ENCODE measurements at places on chromosomes 3 and 15.

GRCh38 chr15:52078876-52079700 lies 33.5 kb downstream of the BCL2L10 start:
- DNase-seq: peak; percentile 82

GRCh38 chr3:119207512-119207875 lies 33.2 kb downstream of the B4GALT4 start:
- DNase-seq: no peak

- DNase-seq: no peak
Observed at GRCh38 chr15:74422265-74422651, 11.5 kb downstream of the SEMA7A start.

DNA sequence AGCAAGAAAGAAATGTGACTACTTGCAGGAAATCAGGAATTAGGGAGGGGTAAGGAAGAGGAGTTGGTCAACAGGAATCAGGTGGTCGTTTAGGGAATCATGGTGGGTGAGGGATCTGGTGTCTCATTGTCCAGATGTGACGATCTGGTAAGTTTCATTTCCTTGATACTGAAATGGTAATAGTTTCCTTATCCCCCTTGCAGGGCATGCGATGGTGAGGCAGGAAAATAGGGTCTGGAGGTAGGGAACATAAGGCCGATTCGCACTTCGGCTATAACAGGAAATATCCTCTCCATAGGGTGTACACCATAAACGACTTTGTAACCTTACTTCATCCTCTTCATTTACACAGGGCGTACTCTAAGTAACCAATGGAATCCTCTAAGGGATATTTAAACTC lies 574 bp upstream of the LRRC34 start:
- no peak for DNase-seq

- no peak for DNase-seq
Observed at GRCh38 chr3:57559526-57559925, 3.5 kb downstream of the PDE12 start.

DNA sequence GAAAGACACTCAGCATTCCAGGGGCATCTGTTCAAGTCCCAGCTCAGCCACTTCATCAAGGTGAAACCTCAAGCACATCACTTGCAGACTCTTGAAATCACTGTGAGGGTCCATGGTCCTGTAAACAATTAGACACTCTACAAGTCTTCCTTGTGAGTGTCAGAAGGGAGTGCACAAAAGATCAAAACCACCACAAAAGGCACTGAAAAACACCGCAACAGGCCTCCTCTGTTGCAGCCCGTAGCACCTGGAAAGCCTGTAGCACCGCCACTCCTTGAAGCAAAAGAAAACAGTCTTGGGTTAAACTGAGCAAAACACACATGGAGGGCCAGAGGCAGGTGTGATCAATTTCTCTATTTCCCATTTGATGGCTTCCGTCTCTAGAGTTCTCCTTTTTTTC lies 63.8 kb upstream of the SNRK start:
- DNase-seq: no peak

GRCh38 chr3:34646911-34647460 lies 848.6 kb downstream of the PDCD6IP start:
- no peak for DNase-seq

- DNase-seq: no peak
Observed at GRCh38 chr3:31495971-31496665, 36.6 kb upstream of the STT3B start.

DNA sequence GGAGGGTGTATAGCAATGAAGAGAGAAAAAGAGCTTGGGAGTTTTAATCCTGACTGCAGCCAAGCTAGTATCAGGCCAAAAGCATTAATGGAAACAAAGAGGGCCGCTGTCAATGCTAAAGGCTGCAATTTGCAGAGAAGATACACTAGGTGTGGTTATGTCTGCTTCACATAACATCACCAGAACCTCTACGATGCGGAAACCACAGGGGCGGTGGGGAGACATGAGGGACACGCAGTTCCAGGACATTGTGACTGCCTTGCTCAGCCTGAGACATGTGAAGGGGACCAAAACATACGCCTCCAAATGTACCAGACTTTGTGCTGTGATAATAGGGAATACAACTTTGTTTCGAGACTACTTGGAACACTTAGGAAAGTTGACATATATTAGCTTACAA lies 88.4 kb downstream of the APBA2 start:
- no peak for DNase-seq

GRCh38 chr3:100425316-100425715 lies 24.0 kb downstream of the LNP1 start:
- no peak for DNase-seq

DNA sequence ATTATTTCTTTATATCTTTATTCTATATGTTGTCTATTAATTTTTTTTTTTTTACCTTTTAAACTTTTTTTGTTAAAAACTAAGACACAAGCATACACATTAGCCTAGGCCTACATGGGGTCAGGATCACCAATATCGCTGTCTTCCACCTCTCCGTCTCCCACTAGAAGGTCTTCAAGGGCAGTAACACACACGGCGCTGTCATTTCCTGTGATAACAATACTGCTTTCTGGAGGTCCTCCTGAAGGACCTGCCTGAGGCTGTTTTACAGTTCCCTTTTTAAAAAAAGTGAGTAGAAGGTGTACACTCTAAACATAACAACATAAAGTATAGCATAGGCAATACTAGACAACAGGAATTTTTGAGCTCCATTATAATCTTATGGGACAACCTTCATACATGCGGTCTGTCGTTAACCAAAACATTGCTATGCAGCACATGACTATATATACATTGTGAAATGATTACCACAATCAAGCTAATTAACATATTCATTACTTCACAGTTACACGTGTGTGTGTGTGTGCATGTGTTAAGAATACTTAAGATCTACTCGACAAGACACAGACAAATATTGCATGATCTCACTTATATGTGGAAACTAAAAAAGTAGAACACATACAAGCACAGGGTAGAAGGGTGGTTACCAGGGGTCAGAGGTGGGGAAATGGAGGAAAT lies 20.8 kb downstream of the RAB6B start:
- peak; percentile 19 for DNase-seq

DNA sequence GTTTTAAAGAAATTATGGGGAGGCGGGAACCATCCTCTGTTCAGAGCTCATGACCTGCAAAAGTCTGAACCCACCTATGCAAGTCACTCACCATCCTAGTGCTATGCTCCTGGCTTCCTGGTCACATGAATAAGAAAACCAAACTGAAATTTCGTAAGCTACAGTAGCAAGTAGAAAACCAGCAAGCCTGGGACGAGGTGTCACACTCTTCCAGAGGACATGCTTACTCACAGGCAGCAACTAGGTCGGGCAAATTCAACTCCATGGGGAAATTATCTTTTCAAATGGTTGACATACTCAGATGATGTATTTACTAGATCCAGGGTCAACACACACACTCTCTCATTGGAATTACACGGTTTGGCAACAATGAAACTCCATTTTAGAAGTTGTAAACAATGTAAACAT lies 31.3 kb downstream of the LDHAL6B start:
- no peak for DNase-seq

GRCh38 chr3:196108075-196108743 lies 26.3 kb upstream of the TFRC start:
- no peak for DNase-seq

- no peak for DNase-seq
Observed at GRCh38 chr3:32797776-32798175, 20.0 kb upstream of the TRIM71 start.

GRCh38 chr3:2910997-2911396 lies 199.2 kb downstream of the IL5RA start:
- no peak for DNase-seq

GRCh38 chr15:56919609-56920366 lies 1.3 kb downstream of the TCF12 start:
- no peak for DNase-seq

DNA sequence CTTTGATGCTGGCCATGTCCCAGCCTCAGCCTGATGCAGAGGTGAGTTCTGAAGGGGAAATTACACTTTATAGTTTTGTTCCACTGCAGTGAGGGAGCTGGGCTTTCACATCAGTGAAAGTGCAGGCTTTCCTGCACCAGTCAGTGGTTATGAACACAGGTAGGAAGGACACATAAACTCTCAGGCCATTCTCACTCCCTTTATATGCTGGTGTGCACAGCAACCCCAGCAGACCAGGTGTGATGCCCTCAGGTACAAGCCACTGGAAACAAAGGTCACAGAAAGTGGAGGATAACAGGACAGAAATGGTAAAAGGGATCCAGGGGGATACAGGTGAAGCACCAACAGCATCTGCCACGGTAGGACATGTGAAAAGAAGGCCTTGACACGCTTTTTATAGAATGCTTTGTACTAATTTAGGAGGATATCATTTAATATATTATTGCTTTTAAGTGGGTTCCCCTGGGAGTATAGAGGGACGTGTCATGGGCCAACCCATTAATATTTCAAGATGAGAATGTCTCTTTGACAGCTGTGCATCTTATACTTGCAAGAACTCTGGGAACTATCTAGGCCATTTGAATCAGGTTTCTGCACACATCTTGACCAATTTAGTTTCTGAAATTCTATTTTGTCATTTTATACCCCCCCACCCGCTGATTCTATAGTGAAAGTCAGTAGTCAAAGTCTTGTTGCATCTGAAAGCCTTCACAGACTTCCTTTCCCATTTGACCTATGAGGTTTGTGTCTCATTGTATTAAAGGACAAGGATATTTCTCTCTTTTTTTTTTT lies 25.0 kb upstream of the BLM start:
- DNase-seq: no peak

DNA sequence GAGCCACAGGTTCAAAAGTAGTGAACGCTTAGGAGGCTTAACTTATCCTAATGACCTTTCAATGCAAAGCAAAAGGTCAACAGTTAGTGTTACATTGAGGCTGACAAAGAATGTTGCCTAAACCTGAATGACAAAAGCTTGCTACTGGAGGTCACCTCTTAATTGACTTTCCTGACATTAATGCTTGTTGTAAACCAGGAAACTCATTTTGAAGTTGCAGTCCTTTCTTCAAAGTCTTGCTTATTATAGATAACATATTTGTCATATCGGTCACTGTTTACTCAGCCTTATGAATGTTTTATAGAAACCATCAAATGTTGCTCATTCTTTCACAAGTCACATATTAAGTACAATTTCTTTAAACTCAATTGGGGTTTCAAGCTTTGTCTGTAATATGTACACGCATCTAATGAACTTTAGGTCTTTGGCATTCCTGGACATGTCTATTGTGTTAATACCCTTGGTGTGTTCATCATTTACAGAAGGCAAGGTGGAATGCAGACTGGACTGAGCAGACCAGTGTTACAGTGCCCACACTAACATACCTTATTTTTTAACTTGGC lies 488.2 kb upstream of the NECTIN3 start:
- DNase-seq: no peak

DNA sequence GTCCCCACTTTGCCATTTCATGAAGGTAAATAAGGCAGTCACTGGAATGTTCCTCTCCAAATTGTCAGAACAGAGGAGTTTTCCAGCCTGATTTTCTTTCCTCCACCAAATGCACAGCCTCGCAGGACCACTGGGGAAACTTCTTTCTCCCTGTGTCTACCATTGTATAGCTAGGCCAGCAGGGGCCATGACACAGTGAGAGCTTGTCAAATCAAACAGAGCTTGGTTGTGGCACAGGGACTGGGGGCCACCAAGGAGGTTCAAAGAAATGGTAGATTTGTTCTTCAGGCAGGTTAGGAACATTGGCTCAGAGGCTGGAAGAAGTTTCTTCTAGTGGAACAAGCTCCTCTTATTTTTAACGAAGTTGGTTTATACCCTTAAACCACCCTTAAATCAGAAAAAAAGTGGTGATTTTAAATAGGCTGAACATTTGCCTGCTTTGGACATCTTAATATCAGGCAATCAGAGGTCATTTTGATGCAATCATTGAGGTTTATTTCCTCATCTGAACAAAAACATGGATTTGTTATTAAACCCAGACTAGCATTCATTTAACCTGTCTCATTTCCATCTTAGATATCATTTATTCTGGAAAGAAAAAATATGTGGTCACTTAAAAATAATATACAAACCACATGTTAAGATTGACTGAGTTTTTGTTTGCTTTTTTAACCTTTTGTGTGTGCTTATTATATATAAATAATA lies 105.6 kb downstream of the GTPBP8 start:
- no peak for DNase-seq

GRCh38 chr3:48301800-48302166 lies 31.7 kb downstream of the SPINK8 start:
- no peak for DNase-seq

- peak; percentile 84 for DNase-seq
Observed at GRCh38 chr3:152266221-152266995, 2.3 kb upstream of the MBNL1 start.

- DNase-seq: no peak
Observed at GRCh38 chr3:21542656-21543379, 208.2 kb downstream of the ZNF385D start.

- DNase-seq: no peak
Observed at GRCh38 chr3:34828847-34829246, 810.5 kb upstream of the ARPP21 start.

DNA sequence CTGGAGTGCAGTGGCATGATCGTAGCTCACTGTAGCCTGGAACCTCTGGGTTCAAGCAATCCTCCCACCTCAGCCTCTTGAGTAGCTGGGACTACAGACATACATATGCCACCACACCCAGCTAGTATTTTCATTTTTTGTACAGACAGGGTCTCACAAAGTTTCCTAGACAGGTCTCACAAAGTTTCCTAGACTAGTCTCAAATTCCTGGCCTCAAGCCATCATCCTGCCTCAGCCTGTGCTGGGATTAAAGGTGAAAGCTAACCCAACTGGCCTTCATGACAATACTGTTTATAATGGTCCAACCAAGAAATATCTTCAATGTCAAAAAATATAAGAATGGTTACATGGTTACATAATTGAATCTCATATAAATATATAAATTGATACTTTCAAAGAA lies 24.0 kb downstream of the GPR176 start:
- DNase-seq: no peak

DNA sequence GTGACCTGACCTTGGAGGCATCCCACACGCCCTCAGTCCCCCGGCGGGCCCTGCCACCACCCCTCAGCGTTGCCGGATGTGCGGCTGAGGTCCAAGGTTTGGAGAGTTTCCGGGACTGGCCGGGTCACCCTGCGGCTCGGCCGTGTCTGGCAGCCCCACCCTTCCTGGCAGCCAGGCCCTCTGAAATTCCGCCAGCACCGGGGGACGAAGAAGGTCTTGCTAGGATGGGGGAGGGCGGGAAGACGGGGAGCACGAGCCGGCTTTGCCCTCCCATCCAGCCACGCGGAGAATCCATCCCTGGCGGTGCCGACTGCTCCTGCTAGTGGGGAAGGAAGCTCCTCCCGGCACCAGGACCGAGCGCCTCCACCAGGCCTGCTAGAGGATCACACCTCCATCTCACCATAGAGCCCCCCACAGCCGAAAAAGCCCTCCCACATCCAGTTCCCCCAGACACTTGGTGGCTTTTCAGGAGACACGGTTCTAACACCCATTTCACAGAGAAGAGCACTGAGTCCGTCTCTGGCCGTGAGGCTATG lies 81.5 kb downstream of the CPN2 start:
- DNase-seq: peak; percentile 94

- DNase-seq: no peak
Observed at GRCh38 chr3:108125550-108126071, 34.8 kb upstream of the CD47 start.

DNA sequence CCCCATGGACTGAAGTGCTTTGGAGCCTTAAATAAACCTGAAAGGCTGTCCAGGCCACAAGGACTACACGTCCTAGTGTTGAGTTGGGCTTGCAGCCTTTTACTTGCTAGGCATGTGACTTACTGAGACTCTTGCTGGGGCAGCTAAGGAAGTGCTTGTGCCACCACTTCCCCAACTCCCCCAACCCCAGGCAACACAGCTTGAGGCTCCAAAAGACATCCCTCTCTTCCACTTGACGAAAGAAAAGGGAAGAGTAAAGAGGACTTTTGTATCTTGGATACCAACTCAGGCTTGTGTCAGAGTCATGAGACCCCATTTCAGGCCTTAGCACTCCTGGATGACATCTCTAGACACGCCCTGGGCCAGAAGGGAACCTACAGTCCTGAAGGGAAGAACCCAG lies 109.8 kb downstream of the XRN1 start:
- DNase-seq: no peak
